Activated CD4-positive, alpha-beta T cell treated with anti-CD3 and anti-CD28 coated beads for 24 hours (primary cell): ENCODE measurements at places on chromosomes 2 and 18.
A peak's percentile ranks its signal among the peaks of the same experiment; 100 is the strongest.

DNA sequence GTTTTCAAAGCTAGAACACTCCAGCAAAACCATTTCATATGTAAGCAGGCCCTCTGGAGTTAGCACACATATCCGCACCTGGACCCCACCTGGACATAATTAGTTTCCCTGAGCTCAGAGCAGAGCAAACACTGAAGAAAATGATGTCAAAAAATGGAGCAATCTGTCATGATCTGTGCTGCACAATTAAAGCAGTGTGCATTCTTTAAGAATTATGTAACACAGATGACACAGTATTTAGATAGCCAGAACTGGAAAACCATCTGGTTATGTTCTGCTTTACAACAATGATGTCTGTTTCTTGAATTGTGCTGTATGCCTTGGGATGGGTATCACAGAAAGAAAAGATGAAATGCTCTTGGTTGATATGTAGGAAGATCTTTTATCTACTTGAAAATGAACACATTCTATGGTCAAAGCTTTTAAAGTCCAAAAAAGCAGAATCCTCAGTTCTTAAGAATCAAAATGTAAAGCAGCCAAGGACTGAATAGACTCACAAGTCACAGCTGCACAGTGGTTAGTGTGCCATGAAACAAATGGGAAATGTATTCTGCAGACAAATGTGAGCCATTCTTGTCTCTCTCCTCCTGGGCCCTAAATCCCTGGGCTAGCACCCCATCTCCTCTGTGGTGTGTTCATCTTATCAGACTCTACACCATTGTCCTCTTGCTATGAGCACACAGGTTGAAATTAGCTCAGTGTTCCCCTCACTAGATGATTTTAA, 36.8 kb downstream of the HRH4 start:
- DNase-seq, result no peak

GRCh38 chr2:211611061-211611518, 927.5 kb downstream of the ERBB4 start:
- DNase-seq, result no peak

- DNase-seq, result no peak
These were observed 73.3 kb upstream of the PPP1CB start for GRCh38 chr2:28678175-28678855.

DNA sequence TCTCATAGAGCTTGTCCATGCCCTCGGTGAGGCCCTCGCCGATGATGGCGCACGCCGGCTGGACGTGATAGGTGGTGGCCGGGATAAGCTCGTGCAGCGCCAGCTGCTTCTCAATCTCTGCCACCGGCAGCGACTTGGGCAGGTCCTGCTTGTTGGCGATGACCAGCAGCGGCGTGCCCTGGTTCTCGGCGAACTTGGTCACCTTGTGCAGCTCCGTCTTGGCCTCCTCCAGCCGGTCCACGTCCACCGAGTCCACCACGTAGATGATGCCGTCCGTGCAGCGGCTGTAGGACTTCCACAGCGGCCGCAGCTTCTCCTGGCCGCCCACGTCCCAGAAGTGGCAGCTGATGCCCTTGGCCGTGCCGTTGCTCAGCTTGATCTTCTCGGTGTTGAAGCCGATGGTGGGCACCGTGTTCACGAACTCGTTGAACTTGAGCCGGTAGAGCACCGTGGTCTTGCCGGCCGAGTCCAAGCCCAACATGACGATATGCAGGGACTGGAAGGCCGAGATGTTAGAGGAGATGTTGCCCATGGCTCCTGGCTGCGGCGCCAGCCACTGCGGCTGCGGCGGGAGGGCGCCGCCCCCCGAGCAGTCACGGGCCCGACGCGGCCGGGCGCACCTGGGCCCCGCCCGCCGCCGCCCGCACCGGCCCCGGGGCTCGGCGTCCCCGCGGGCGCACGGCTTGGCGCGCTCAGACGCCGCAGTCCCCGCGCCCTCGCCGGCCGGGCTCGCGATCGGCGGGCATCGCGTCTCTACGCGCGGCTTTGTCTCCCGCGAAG, 636 bp downstream of the ARL4C start:
- no peak for DNase-seq

GRCh38 chr18:484749-485464, 15.6 kb downstream of the COLEC12 start:
- DNase-seq, result no peak

- no peak for DNase-seq
These were observed 32.0 kb downstream of the XDH start for GRCh38 chr2:31382452-31383120.

DNA sequence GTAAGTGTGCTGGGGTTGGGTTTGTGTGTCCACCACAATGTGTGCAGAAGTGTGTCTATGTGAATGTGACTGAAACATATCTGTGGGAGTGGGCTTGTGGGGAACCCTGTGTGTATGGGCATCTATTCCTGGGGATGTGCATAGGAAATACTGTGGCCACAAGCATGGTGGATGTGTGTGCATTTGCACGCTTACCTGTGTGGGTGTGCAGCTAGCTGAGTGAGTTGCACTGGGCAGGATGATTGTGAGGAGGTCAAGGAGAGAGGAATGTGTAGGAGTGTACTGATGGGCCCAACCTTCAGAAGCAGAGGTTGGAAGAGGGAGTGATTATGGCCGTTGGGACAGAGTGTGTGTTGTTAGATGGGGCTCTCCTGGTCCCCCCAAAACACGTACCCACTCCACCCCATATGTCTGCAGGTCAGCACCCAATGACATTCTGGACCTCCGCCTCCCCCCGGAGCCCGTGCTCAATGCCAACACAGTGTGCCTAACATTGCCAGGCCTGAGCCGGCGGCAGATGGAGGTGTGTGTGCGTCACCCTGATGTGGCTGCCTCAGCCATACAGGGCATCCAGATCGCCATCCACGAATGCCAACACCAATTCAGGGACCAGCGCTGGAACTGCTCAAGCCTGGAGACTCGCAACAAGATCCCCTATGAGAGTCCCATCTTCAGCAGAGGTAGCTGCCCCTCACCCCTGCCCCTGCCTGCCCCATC, 1.2 kb downstream of the WNT10A start:
- no peak for DNase-seq

GRCh38 chr18:6743999-6744398, 14.5 kb downstream of the ARHGAP28 start:
- DNase-seq, result no peak

GRCh38 chr2:160077912-160078810, 15.7 kb upstream of the PLA2R1 start:
- no peak for DNase-seq

- DNase-seq, result no peak
These were observed 62.5 kb upstream of the BCL2L11 start for GRCh38 chr2:111058264-111058663.

DNA sequence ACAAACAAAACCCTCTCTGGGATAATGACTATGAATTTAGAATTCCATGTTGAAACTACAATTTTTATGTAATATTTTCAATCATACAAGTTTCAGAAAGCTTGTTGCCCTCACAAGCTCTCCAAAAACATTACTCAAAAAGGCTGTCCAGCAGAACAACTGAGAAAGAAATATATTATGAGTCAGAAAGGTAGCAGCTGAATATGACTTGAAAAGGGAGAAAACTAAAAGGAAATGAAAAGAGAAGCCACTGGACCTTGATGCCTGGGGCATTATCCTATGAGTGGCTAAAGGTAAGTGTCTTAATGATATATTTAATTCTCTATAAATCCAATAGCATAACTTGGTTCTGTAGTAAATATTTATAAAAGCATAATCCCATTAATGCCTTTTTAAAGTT, 61.8 kb downstream of the NXPH2 start:
- DNase-seq, result no peak

DNA sequence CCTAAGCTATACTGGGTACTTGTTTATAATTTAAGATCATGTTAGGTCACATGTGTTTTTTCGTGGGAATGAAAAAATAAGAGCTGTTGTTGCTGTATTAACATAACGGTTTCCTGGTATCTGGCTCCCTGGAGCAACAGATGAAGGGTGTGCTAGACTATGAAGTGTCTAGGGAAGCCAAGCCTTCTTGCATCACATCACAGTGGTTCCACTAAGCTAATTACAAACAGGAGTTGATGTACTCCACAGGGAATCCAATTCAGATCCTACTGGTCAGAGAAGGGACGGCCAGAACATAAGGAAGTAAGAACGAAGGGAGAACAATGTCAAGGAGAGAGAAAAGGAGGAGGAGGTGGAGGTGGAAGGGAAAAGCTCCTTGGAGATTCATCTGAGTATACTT, 193.0 kb upstream of the CYP26B1 start:
- DNase-seq, result no peak

- DNase-seq, result no peak
These were observed 506 bp downstream of the BMPR2 start for GRCh38 chr2:202376460-202377206.

DNA sequence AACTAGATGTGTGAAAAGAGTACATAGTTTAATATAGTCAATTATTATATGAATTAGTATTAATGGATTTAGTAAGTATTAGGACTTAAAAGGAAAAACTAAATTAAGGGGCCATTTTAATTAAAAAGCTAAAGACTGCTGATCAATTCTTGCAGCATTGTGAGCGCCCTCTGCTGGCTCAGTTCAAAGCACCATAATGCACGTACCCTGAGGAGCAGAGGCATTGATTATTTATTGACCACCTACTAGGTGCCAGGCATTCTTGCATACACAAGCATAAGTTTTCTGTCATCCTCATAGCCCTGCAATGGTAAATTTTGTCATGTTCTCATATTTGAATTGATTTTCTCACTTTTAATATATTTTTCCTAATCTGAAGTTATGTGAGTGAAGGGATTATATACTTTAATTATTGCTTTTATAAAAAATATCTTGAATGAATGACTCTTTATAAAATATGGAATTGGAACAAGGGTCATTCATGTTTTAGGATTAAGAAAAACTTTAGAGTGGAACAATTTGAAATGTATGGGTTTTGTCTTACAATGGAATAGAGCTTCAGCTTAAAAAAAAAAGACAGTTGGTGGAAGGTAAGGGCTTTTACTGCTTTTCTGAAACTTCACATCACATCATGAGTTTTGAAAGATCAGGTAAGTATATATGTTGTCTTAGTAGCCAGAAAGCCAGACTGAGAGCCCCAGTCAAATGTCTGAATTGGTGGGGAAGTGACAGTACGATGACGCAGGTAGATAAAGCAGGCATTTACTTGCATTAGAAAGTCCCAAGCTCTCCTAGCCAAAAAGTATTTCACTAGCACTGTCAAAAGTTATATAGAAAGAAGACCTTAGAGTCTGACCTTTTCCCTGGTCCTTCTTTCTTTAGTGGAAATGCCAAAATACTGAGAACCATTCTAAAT, 9.7 kb downstream of the ITGA4 start:
- DNase-seq, result peak; percentile 70

DNA sequence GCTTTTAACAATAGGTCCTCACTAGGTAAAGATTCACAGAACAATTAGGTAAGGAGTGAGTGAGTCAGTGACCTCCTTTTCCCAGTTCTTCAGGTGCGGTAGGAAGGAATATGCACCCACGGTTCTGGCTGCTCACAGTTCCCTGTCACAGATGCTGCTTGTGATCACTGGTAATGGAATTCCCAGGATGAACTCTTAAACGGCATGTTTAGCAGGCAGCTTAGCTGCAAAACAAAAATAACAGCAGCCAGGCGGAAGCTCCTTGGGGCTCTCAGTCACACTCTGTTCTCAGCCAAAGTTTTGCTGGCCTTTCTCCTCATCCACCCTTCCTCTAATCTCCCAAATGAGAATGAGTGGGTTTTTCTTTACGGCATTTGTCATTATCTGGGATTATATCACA, 274.5 kb downstream of the MYT1L start:
- no peak for DNase-seq

DNA sequence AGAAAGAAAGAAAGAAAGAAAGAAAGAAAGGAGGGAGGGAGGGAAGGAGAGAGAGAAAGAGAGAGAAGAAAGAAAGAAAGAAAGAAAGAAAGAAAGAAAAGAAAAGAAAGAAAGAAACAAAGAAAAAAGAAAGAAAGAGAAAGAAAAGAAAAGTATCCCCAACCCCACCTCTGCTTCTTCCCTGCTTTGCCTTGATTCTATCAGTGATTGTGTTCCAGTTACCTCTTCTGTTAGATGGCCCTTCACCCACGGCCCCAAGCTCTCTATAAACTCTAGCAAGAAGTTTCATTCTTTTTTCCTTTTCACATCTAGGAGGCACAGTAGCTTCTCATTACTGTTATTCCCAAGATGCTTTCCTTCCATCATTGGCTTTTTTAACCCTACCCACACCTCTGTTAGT, 1097.5 kb upstream of the ZEB2 start:
- DNase-seq, result no peak

- no peak for DNase-seq
These were observed 152.1 kb downstream of the LPIN1 start for GRCh38 chr2:11898576-11898975.

- DNase-seq, result no peak
These were observed 430.0 kb downstream of the ZNF516 start for GRCh38 chr18:76064998-76065397.

GRCh38 chr2:7905756-7906155, 776.1 kb upstream of the ID2 start:
- DNase-seq, result no peak

DNA sequence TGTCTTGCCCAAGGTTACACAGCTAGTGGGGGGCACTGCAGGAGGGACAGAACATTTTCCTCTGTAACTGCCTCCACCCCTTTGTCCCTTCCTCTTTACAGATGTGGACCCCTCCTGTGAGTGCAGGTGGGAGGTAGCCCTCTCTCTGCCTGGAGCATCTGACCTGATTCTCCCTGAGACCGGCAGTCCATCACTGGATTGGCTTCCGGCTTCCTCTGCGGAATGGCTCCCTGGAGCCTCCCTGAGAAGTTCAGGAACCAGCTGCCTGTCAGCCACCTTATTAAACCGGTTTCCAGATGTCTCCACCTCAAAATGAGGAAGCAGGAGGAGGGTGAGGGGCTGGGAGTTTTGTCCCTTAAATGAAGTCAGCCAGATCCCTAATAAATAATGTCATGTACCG, 67.3 kb upstream of the TNP1 start:
- no peak for DNase-seq

DNA sequence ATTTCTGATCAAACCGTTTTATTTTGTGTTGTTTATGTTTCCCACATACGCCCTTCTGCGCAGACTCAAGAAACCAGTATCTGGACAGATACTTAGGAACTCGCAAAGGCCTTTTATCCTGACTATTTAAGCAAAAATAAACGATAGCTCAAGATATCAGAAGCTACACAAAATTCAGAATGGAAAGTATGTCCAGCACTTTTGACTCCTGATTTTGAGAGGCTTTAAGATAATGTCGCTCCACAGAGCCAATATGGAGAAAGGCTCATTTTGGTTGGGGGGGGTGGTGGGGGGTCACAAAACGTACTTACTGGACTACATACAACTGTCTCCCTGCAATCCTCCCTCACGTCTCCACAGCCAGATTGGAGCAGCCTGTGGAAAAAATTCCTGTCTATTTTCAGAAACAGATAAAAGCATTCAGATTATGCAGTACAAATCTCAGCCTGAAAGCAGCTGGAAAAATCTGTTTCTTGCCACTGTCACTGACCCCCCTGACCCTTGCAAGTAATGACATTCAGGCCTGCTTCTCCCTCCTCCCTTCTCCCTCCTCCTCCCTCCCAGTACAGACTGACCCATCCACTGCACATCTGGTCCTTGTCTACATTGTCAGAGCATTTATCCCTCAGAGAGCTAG, 34.9 kb upstream of the LCLAT1 start:
- DNase-seq, result no peak

- no peak for DNase-seq
These were observed 32.0 kb downstream of the ERCC3 start for GRCh38 chr2:127261804-127262406.

- DNase-seq, result no peak
These were observed 158.9 kb downstream of the VAPA start for GRCh38 chr18:10072671-10073175.

- no peak for DNase-seq
These were observed 1169.6 kb upstream of the CRIM1 start for GRCh38 chr2:35185861-35186412.
